Natural killer cell treated with Interleukin-12 subunit alpha and Interleukin-12 subunit beta and Interleukin-15 and Interleukin-18, amount 100 ng/mL, for 72 hours (primary cell): ENCODE measurements at places on chromosomes 3 and 15. TPM values are rescaled to one million over a fixed set of nuclear protein-coding genes. Genes with fewer than 3 reads are reported as not detected.

CNTN3 gene
- total RNA-seq: not detected

GREM1 gene
- total RNA-seq: 0.03 TPM

CD200 gene
- 0.17 TPM for total RNA-seq

LSM3 gene
- 15.2 TPM for total RNA-seq

LMAN1L gene
- total RNA-seq: 3.4 TPM

COL6A5 gene
- total RNA-seq: not detected

TMEM43 gene
- 37.3 TPM for total RNA-seq

DNA sequence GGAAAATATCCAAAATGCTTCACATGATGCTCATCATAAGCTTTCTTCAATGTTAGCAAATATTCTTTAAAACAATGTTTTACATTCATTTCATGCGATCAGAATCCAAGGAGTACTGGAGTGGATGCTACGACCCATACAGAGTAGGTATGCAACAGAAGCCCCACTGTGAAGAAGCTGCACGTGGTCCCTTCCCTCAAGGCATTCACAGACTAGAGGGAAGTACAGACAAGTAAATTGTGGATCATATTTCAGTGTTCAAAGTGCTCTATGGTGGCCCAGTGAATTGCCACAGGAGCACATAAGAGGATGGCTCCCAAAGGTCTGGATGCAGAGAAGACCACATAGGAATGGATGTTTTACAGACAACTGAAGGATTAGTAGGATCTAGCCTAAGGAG, 789.9 kb downstream of the IGSF11 start:
- no peak for DNase-seq

DNA sequence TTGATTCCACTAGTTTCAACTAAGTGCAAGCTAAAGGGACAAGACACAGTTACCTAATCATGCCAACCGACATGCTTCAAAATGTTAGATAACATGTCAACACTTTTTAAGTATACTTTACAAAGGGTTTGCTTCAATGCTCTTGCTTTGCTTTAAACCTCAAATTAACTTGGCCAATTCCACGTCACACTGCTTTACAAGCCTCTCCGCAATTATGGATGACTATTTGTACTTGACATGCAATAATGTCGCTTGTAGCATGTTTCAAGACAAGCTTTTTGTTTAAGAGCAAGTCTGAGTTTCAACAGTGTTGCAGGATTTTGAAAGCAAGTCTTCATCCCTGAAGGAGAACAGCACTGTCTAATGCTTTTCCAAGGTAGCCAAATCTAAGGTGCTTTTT, 86.9 kb downstream of the CNTN3 start:
- DNase-seq: no peak

DNA sequence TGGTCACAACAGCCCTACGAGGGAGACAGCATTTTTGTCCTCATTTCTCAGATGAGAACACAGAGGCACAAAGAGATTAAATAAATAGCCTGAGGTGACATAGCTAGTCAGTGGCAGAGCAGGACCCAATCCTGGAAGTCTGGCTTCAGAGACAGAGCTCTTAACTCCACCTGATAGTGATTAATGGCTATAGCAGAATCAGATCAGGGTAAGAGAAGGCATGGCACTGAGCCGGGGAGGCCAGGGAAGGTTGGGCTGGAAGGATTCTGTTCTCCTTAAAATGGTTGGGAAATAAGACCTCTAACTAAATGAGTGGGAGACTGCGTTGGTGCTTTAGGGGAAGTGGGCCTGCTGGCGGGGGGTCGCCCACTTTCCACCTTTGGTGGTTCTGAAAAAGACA, 104.5 kb downstream of the VGLL4 start:
- no peak for DNase-seq

GRCh38 chr15:55915876-55916567, 77.4 kb downstream of the NEDD4 start:
- no peak for DNase-seq

DNA sequence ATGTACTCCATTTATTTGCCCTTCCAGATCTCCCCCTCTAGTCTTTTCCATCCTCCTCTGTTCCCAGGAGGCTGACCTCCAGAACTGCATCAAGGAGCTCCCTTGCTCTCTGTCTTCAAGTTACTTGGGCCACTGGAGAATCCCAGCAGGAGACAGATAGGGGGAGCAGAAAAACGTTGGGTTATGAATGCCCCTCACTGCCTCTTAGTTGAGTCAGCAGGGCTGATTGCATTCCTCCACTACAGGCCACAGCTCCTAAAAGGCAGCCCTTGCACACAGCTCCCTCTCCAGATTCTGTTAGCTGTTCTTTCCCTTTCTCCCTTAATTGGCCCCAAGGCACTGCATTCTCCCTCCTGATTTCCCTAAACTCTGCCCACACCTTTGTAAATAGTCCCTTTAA, 12.4 kb upstream of the CEP152 start:
- DNase-seq: no peak

DNA sequence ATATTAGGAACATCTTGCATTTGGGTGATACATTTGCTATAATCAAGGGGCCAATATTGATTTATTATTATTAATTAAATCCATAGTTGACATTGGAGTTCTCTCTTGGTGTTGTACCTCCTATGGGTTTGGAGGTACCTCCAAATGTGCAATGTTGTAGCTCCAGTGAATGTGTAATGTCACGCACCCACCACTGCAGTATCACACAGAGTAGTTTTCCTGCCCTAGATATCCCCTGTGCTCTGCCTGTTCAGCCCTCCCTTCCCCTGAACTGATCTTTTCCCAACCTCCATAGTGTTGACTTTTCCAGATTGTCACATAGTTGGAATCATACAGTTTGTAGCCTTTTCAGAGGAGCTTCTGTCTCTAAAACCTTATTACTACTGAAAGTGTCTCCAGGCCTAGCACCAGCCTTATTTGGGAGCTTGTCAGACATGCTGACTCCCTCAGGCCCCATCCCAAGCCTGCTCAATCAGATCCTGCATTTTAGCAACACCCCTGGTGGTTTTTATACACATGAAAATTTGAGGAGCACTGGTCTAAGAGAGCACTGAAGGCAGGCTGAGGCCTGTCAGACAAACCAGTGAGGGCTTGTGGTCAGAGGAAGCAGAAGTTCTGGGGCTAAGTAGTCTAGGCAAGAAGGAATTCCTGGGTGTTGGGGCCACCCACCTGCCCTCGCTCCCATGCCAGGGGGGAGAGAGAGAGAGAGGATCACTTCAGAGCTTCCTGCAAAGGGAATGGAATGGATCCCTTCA, 73.4 kb downstream of the SLC6A11 start:
- no peak for DNase-seq

DNA sequence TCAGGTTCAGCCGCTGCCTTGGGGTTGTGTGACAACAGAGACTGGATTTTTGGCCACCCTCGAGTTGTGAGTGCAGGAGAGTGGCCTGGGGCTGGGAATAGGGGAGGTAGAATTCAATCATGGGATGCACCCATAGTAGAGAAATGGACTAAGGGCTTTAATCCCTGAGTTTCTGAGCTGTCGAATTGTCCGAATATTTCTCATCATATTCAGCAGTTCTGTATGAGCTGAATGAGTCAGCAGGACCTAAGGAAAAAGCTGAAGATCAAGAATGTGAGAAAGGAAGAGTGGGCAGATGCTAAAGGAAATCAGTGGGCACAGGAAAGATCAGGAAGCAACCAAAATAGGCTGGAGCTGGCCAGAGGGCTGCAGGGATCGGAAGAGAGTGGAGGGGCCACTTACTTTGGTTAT, 44.4 kb upstream of the SACM1L start:
- no peak for DNase-seq

DNA sequence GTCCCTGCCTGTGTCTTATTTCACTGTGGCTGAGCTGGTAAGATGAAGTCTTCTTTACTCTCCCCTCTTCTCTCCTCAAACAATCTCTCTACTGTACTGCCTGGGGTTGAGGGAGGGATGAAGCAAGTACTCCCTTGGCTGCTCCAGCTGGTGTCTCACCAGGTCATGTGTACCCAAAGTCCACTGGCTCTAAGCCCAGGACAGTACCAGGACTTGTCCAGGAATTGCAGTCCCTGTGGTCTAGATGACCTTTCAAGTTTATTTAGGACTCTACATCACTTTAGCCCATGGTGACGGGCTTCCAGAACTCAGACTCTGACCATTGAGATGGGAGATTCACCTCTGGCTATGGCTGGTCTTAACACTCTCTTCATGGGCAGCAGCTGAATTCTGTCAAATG, 17.5 kb upstream of the SLC27A2 start:
- no peak for DNase-seq

- no peak for DNase-seq
Measured at GRCh38 chr15:77553257-77553656, 79.5 kb downstream of the LINGO1 start.

DNA sequence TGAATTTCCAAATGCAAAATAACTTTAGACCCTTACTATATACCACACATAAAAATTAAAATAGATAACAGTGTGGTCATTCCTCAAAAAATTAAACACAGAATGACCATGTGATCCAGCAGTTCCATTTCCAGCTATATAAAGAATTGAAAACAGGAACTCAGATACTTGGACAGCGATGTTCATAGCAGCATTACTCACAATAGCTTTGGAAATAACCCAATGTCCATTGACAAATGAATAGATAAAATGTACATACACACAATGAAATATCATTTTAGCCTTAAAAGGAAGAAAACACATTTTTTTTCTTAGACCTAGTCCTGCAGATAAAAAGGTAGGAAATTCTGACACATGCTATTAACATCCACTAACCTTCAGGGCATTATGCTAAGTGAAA, 26.7 kb downstream of the RAD51 start:
- no peak for DNase-seq
